ENCODE measurements at places on chromosomes 3 and 15.

GRCh38 chr3:114178770-114179368 lies at the start of gene DRD3:
Gene DRD3, minus strand, starts transcription at chr3:114179052. Its CDS starts 7,060 bp downstream, at chr3:114171992.
- DNase-seq, result peak; percentile 45

GRCh38 chr3:146640955-146641867 lies 36.1 kb upstream of the PLSCR5 start:
- no peak for DNase-seq

GRCh38 chr3:127423856-127424765 lies 136.3 kb upstream of the PRR20G start:
- peak; percentile 2 for DNase-seq

- no peak for DNase-seq
Observed at GRCh38 chr3:186354100-186354499, 7.9 kb downstream of the DGKG start.

DNA sequence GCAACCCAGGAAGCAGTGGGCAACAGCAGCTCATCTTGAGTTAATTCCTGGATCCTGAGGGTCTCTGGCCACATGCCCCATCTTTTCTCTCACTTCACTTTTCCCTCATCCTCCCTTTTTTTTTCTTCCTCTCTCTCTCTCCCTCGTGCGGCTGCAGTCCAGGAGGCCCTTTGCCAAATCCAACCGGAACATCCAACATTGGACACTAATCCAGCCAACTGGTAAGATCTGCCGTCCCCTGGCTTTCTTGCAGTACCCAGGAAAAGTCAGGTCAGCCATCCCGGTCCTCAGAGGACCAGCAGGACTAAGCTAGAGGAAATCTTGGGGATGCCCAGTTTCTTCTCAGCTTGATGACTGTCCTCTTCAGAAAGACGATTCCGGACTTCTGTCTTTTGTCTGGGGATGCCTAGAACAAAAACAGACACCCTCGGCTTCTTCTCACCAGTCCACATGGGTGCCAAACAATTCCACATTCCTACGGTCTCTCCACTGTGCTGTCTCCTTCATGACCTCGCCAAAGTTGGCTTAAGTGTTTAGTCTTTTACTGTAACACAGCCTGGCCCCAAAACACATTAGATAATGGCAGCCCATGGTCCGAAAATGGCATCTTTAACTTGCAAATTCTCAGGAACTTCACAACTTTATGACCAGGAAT lies 115.6 kb downstream of the GSK3B start:
- DNase-seq, result no peak

GRCh38 chr15:51917493-51917892 lies 54.1 kb downstream of the LEO1 start:
- no peak for DNase-seq

- DNase-seq, result no peak
Observed at GRCh38 chr15:88954431-88955277, 41.5 kb upstream of the MFGE8 start.

GRCh38 chr15:79091204-79091867 lies 756 bp upstream of the RASGRF1 start:
- no peak for DNase-seq

DNA sequence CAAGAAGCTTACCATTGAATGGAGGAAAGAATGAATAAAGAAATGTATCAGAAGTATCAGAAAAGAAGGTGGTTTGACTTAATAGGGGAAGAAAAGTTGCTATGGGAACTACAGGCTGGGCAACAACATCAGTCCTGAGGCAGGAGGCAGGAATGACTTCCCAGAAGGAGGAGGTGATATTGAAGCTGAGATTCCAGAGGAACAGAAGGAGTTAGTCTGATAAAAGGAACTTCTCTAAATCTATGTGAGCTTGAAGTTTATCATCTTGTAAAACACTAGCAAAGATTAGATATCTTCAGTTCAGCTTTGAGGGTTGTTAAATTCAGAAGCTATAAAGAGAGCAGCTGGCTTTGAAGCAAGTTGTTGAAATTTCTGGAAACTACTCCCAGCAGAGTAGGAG lies 213.3 kb upstream of the THRB start:
- no peak for DNase-seq

DNA sequence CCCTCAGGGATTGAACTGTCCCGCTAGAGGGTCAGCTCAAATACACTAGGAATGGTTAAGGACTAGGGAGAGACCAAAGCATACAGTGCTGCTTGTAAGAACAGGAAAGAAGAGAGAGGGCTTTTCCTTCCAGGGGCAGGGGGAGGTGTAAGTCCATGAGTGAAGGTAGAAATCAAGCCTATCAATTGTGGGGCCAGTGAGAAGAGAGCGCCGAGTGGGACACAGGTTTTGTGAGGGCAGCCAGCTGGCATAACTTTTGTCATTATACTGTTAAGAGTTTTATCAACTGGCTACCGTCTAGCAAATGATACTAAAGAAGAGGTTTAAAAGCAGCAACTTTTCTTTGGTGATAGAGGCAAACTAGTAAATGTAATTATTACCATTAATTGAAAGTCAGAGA lies 45.0 kb downstream of the LMCD1 start:
- no peak for DNase-seq

- no peak for DNase-seq
Observed at GRCh38 chr3:194246709-194247349, 104.3 kb downstream of the CPN2 start.

GRCh38 chr3:41265011-41265545 lies 65.8 kb downstream of the CTNNB1 start:
- DNase-seq, result no peak

DNA sequence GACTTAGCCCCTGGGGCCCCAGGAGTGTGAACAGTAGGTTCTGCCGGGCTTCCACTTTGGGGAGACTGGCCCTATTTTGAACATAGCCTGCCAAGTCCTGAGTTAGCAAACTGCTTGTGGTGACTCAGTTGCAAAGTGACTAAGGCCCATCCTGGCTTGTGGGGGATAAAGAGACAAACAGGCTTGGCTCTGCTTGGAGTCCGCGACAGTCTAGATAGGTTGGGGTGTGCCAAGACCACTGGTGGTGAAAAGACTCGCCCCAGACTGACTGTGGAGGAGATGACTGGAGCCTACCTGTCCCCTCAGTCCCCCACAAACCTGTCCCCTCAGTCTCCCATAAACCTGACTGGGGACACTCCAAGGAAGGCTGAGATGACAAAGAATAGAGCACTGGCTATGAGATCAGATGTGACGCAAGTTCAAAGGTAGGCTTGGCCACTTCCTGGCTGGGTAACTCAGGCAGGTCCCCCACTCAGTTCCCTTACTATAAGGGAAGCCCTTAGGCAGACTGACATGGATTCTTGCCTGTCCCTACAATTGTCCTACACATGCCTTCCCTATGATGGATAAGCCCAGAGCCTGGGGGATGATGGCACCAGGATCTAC lies 4.3 kb downstream of the DNASE1L3 start:
- no peak for DNase-seq

DNA sequence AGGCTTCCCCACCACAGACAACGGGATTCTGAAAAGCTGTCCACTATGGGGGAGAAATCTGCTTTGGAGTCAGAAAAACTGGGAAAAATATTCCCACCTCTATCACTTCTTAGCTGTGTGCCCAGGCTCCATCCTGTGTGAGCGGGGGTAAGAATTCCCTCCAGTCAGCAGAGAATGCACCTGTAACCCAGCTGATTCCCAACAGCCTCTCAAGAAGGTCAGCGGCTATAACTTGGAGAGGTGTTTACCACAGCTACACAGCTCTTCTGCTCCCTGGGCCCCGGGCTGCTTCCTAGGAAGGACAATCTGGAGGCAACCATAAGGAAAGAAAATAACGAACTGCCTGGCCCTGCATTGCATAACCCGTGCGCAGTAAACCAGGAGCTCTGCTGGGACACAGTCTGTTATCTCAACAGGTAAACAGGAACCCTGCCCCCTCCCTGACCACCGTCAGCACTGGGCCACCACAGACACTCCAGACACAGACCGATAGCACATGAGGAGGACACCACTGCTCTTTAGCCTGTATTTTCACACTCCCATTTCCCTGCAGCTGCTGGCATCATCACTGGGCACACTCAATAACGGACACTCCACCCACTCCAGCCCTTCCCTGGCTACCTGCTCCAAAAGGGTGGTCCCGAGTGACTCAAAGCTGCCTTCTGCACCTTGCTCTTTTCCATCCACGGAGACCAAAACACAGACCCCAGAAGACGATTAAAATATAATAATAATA lies 2.1 kb downstream of the RAB43 start:
- DNase-seq, result no peak

- no peak for DNase-seq
Observed at GRCh38 chr3:81927811-81928210, 166.4 kb upstream of the GBE1 start.

- no peak for DNase-seq
Observed at GRCh38 chr3:196948442-196949284, 6.3 kb upstream of the NCBP2 start.

- no peak for DNase-seq
Observed at GRCh38 chr3:147428754-147429153, 19.6 kb downstream of the ZIC1 start.

GRCh38 chr3:52471371-52472238 lies 16.2 kb downstream of the NISCH start:
- no peak for DNase-seq
